ENCODE measurements at places on chromosomes 11 and 22.

- DNase-seq = no peak
Observed at GRCh38 chr11:312092-312816, 1.6 kb upstream of the IFITM1 start.

- DNase-seq = no peak
Observed at GRCh38 chr11:18254781-18255361, 6.4 kb upstream of the SAA2 start.

GRCh38 chr11:1060410-1060809 lies 14.3 kb upstream of the MUC2 start:
- no peak for DNase-seq

DNA sequence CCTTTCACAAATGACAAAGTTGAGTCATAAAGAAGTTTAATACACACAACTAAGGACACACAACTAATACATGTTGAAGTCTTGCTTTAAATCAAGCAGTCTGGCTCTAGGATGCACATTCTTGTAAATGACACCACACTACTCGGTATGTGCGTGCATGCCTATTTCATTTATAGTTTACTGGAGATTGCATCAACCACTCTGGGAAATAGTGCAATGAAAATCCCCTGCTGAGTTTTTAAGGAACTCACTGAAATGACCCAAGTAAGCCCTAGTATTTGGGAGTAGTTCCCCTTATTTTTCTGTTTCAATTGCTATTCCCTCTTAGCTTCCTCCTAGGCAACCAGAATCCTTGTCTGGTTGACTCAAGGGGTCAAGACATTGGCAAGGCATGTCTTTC lies 160.2 kb upstream of the LARGE1 start:
- no peak for DNase-seq

DNA sequence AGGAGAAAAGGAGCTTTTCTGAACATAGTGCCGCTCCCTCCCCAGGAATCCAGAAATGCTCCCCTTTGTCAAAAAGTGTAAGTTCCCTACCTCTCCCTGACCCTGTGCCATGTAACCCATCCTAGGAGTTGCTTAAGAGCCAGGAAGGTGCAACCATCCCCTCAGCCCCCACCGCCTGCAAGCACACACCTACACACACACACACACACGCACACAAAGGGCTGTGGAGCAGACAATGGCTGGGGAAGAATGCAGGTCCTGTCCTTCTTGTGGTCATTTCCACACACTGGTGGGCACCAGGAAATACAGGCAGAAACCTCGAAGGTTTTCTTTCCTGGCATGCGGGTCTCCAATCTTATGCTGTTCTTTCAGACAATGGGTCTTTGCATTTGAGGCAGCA lies 1.2 kb downstream of the P2RX3 start:
- DNase-seq = no peak
